Mesothelial cell of epicardium (in vitro differentiated cells): ENCODE measurements at places on chromosomes 2 and 18. TPM values are rescaled to one million over a fixed set of nuclear protein-coding genes. Genes with fewer than 3 reads are reported as not detected.

GRCh38 chr2:1278125-1278524 is 135.1 kb upstream of the TPO start:
- peaks cover 2% of the 10 kb centered on the region for H3K27me3 ChIP-seq
- H3K4me1 ChIP-seq, result no peaks in the 10 kb centered on the region
- H3K27ac ChIP-seq, result no peak overlapping the region
- H3K4me3 ChIP-seq, result no peak overlapping the region
- no peak for DNase-seq
- H3K36me3 ChIP-seq, result no peaks in the 10 kb centered on the region

DNA sequence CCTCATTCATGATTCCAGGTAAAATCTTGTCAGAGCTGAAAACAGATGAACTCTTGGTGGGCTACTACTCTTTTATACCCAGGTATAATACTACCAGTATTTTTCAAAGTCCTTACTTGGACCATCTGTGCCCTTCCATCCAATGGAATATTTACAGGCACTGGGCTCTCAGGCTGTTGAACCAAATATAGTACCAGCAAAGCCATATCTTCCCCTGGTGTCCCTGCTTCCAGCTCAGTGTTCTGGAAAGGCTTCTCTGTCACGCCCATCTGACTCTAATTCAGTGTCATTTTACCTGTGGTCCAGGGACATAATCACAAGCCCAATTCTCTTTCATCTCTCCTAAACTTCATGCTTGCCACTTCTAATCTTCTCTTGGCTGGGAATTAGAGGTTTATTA is 119.2 kb upstream of the STK17B start:
- H3K4me3 ChIP-seq, result no peak overlapping the region
- H3K4me1 ChIP-seq, result peaks cover 40% of the 10 kb centered on the region
- no peaks in the 10 kb centered on the region for H3K27me3 ChIP-seq
- no peak for DNase-seq
- peaks cover 12% of the 10 kb centered on the region for H3K36me3 ChIP-seq

GRCh38 chr2:2452961-2453360 is 121.9 kb upstream of the MYT1L start:
- H3K27me3 ChIP-seq, result no peaks in the 10 kb centered on the region
- DNase-seq, result no peak
- no peak overlapping the region for H3K27ac ChIP-seq
- no peaks in the 10 kb centered on the region for H3K36me3 ChIP-seq

DNA sequence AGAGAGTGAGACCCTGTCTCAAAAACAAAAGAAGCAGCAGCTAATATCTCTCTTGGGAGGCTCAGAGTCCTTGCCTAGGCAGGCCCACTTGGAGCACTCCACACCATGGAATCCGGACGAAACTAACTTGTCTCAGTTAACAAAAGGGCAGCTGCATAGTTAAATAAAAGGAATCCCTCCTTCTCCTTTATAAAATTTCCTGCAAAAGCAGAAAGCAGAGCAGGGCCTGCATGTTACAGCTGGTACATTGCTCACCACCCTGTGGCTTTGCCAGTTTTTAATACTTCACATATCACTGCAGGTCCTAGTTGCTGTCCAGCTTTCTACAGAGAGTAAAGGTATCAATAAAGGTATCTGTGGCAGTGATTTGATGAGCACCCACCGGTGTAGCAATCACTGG is 93.6 kb downstream of the ASAP2 start:
- H3K27ac ChIP-seq, result peak overlapping the region; percentile 35
- H3K4me1 ChIP-seq, result peaks cover 12% of the 10 kb centered on the region
- no peaks in the 10 kb centered on the region for H3K27me3 ChIP-seq
- H3K36me3 ChIP-seq, result no peaks in the 10 kb centered on the region
- no peak overlapping the region for H3K4me3 ChIP-seq

DNA sequence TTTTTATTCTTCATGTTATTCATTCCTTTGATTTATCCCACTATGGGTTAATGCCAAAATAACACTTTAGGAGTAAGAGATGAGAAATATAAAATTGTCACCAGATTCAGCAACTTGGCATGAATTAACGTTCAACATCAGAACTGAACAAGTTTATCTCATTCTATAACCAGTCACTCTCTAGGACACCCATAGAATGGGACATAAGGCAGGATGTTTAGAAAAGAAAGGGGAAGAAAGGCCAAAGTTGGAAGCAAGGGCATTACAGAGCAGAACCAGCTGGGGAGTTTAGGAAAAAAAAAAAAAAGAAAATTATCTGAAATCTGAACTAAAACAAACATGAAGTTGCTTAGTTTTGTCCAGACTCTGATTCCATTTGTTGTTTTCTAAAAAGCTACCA is 211.0 kb downstream of the PMAIP1 start:
- H3K36me3 ChIP-seq, result no peaks in the 10 kb centered on the region
- no peak overlapping the region for H3K27ac ChIP-seq
- H3K4me3 ChIP-seq, result no peak overlapping the region
- H3K27me3 ChIP-seq, result no peaks in the 10 kb centered on the region

DNA sequence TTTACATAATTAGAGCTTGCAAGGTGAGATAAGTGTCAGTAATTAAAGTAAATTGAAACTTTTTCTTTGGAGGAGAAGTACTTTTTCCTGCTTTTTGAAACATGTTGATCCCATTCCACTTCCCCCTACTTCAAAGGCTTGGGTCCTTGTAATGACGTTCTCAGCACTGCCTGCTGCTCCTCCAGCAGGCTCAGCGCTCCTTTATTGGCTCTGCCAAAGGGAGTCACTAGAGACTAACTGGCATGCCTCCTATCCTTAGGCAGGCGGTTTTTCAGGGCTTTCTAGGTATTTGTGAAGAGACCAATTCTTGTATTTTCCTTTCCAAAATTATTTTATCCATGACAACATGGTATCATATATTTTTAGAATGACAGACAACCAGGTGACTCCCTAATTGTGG is 43.9 kb upstream of the ACADL start:
- no peak overlapping the region for H3K27ac ChIP-seq
- no peak for DNase-seq
- peaks cover 14% of the 10 kb centered on the region for H3K27me3 ChIP-seq
- H3K4me1 ChIP-seq, result no peaks in the 10 kb centered on the region
- H3K36me3 ChIP-seq, result no peaks in the 10 kb centered on the region
- H3K4me3 ChIP-seq, result no peak overlapping the region

DNA sequence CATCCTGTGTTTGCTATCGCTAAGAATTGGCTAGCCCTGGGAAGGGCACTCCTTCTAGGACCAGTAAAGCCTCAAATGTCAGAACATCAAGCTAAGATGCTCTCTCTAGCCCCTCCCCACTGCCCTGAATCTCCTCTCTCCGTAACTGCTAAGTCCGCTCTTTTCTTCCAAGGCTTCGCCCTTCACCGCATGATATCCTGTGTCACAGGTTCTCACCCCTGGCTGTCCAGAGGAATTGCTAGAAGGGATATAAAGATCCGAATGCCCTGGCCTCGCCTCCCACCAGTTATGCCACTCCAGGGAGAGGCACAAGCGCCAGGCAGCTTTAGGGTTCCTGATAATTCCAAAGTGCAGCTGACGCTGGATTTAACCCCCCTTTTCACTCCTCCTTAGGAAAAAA is 17.1 kb upstream of the GPR45 start:
- no peaks in the 10 kb centered on the region for H3K4me1 ChIP-seq
- no peak for DNase-seq
- H3K27me3 ChIP-seq, result peaks cover 3% of the 10 kb centered on the region
- H3K27ac ChIP-seq, result no peak overlapping the region
- H3K4me3 ChIP-seq, result no peak overlapping the region

DNA sequence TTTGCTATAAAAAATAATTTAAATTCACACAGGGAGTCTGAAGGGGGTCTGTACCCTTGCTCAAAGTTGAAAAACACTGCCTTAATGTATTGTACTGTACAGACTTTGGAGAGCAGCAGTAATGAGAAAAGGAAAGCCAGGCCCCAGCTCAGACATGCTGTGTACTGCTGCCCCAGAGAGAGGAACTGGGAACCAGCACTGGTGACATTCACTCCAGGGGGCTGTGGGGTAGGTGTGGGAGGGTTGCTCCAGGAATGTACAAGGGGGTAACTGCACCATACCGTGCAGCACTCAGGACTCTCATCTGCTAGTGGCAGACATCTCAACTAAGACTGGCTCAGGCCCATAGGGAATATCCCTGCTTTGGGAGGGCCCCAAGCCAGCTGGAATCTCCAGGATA is 146.0 kb upstream of the RMP24 start:
- H3K36me3 ChIP-seq, result no peaks in the 10 kb centered on the region
- H3K27ac ChIP-seq, result no peak overlapping the region
- no peaks in the 10 kb centered on the region for H3K4me1 ChIP-seq
- no peak overlapping the region for H3K4me3 ChIP-seq
- H3K27me3 ChIP-seq, result no peaks in the 10 kb centered on the region

Gene CBLN2
- total RNA-seq, result 0.53 TPM in 1 of 3 replicates, not detected in the others

Gene ASB1
- total RNA-seq, result 33.2 to 39.2 TPM (median 38.9 TPM) in 3 replicates
